ELR (cell line): ENCODE measurements at places on chromosomes 12 and 14.

DNA sequence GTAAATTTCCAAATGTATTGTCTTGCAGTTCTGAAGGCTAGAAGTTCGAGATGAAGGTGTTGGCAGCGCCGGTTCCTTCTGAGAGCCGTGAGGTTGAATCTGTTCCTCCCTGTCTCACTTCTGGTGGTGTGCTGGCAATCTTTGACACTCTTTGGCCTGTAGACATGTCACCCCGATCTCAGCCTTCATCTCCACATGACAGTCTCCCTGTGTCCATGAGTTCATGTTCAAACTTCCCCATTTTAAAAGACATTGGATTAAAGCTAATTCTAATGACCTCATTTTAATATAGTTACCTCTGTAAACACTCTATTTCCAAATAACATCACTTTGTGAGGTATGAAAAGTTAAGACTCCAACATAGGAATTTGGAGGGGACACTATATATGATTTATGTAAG, 4.1 kb upstream of the RBM19 start:
- no peak for DNase-seq

GRCh38 chr14:21317398-21317797, 37.5 kb downstream of the RPGRIP1 start:
- no peak for DNase-seq

- peak; percentile 55 for DNase-seq
Observed at GRCh38 chr14:72549026-72549425, 344.9 kb downstream of the DPF3 start.

DNA sequence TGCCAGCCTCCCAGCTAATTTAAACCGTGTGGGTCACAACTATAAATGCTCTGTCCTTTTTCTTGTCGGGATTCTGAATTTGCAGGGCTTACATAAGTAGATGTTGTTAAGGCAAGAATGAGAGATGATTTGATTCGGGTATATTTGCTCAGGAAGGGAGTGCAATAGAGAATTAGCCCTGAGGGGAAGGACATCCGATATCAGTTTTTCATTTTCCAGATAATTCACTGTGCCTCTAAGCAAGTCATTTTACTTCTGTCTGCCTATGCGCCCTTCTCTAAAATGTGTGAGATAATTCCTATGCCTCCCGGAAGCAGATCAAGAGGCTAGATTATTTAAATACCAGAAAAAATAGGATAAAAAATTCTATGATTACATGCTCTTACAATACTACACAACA, 300.5 kb downstream of the RMST start:
- no peak for DNase-seq

GRCh38 chr12:54649825-54650224, 1.7 kb upstream of the DCD start:
- no peak for DNase-seq

GRCh38 chr14:51283402-51284085, 43.5 kb downstream of the TMX1 start:
- DNase-seq, result peak; percentile 96

DNA sequence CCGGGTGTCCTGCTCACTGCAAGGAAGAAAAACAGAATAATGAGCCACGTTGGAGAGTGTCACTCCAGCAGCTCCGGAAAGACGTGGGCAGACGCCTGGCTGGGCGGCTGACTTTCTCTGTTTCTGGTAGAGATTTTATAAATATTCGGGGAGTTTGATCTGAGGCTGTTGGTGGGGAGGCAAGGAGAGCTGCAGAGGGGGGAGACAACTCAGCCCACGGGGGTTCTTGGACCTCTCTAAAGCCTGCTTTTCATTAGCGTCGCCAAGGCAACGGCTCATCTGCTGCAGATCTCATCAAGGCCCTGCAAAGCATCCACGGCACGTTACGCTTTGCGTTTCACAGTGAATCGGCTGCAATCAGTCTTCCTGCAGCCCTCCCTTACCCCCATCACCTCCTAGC, 207.2 kb downstream of the ZFP36L1 start:
- no peak for DNase-seq

- peak; percentile 96 for DNase-seq
Observed at GRCh38 chr12:58067610-58068387, 126.4 kb downstream of the ATP23 start.

DNA sequence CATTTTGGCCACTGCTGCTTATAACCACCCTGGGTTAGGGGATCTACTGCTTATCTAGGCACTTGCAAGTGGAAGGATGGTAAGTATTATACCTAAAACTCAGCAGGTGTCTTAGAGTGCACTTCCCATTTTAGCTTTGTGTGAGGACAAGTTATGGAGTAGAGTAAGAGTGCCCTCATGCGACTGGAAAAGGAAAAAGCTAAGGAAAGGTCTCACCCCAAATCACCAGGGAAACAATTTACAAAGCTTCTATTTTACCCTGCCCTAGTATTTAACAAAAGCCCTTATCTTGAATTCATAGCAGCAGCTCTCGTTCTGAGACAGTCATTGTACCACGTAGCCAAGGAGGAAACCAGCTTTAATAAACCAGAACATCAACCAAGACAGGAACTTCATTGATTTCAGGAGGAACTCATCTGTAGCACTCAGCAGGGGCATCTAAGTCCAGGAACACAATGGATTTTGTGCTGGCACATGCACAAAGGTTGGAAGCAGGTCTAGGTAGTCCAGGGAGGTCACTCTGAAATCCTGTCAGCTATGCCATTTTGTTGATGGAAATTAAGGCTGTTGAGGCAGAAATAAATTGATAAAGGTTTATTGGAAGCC, 2.9 kb downstream of the RDH12 start:
- DNase-seq, result peak; percentile 71

- peak; percentile 76 for DNase-seq
Observed at GRCh38 chr12:89494411-89495231, 30.0 kb downstream of the GALNT4 start.

DNA sequence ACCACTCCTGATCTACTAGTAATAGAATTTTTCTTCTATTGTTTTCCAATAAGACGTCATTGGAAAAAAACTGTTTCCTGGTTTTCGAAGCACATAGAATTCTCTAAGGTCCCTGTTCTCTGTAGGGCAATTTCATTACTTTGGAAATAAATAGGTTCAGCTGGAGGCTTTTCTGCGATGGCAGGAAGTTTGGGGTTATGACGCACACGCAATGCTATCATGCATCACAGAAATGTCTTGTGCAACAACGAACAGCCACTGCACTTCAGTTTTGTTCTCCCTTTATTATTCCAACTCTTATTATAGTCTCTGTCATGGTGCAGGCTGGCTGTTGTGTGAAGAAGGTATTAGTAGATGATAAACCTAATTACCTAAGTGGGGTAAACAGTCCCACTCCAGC, 59.0 kb downstream of the KCNK10 start:
- DNase-seq, result no peak

- DNase-seq, result no peak
Observed at GRCh38 chr12:43316520-43316919, 235.5 kb downstream of the ADAMTS20 start.

- no peak for DNase-seq
Observed at GRCh38 chr14:21494902-21495762, 16.0 kb downstream of the METTL3 start.

- no peak for DNase-seq
Observed at GRCh38 chr14:25150401-25150800, 100.5 kb upstream of the STXBP6 start.

DNA sequence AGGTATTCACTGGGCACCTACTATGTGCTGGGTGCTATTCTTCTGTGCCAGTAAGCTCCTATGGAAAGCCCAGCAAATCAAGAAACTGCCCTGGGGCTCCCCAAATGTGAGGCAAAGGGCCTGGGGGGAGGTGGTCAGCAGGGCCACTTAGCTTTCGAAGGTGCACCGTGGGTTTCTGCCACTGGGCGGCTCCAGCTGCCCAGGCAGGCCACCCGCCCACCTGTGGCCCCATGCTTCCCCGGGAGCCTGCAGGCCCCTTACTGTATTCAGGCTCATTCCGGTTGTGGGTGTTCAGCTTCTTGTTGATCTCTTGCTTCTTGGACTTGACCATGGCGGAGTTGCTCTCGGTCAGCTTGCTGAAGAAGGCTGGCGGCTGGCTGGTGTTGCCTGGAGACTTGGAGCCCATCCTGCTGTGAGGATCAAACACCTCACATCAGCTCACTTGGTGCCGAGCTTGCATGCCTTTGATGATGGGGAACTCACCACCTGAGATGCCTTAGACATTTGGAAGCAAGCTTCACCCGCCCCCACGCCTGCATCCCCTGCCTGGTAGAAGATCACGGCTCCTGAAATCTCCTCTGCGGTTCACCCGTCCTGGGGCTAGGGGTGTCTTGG, 37.3 kb downstream of the RFLNA start:
- peak; percentile 36 for DNase-seq

DNA sequence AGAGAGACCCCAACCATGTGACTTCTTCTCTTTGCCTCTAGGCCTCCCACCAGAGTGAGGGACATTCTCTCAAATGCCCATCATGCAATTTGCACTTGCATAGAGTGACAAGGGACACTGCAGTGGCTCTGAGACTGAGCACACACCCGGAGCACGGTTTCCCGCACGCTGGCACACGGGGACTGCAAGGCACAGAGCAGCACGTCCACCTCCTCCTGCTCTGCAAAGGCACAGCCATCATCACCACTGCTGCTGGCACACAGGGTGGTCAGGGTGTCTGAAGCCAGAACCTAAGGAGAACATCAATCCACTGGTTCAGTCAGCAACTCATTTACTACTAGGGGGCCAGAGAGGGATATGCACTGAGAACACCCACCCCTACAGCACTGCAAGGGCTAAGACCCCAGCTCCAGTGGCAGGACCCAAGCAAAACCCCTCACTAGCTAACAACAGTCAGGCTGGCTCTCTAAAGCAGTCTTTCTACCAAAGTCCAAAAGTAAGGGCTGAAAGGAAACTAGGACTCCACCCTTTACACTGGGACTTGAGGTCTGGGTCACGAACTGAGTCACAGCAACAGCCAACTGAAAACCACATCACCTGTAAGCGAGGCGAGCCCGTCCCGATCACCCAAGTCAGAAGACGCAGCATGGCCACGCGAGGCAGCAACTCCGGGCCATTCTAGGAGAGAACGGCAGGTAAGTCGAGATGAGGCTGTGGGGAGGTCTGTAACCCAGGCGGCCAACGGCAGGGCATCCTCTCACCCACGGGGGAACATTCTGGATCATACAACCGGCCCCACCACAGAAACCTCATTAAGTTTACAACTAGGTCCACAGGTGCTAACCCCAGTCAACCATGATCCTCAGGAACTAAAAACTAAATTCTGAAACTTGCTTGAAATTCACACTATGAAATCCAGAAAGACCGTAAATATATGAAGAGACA, 37.9 kb downstream of the GCN1 start:
- DNase-seq, result no peak

- DNase-seq, result no peak
Observed at GRCh38 chr12:109358154-109358869, 10.6 kb downstream of the MYO1H start.

GRCh38 chr12:39300799-39301198, 142.1 kb downstream of the KIF21A start:
- DNase-seq, result no peak

GRCh38 chr12:56804169-56804568, 41.0 kb downstream of the HSD17B6 start:
- DNase-seq, result no peak

- no peak for DNase-seq
Observed at GRCh38 chr14:24329736-24330135, 5.1 kb downstream of the ADCY4 start.

GRCh38 chr12:89235189-89235993, 116.9 kb downstream of the DUSP6 start:
- no peak for DNase-seq

- DNase-seq, result no peak
Observed at GRCh38 chr14:52874389-52874788, 76.5 kb downstream of the FERMT2 start.

DNA sequence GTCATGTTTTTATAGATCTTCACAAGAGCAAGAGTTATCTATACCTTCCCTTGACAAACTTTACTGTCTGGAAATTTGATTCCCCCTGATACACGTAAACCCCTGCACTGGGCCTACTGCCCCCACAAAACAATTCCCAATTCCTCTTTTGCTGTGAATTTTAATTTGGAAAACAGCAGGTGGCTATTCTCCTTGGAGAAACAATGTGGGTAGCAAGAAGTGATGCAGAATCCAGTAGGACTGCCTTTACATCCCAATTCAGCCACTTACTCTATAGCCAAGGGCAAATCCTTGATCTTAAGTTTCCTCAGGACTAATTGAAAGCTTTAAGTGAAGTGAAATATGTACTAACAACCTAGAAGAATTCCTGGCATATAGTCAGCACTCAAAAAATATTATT, 129.3 kb downstream of the ACSS3 start:
- no peak for DNase-seq

DNA sequence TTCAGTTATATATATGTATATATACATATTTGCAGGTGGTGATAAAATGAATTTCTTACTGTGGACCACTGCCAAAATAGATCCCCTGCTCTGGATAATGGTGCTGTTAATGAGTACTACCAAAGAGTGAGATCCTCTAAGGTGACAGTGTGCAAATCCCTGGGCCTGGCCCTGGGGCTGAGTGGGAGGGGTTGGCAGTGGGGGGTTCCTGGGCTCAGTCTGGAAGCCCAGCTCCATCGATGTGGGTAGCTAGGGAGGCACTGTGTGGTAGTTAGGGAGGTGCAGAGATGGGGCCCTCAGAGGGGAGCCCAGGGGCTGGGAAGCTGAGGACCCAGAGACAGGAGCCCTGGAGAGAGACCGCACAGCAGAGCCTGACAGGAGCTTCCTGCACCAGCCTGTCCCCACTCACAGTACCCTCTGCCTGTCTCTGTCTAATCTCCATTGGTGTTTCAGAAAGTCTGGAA, 9.1 kb downstream of the KRT8 start:
- no peak for DNase-seq

DNA sequence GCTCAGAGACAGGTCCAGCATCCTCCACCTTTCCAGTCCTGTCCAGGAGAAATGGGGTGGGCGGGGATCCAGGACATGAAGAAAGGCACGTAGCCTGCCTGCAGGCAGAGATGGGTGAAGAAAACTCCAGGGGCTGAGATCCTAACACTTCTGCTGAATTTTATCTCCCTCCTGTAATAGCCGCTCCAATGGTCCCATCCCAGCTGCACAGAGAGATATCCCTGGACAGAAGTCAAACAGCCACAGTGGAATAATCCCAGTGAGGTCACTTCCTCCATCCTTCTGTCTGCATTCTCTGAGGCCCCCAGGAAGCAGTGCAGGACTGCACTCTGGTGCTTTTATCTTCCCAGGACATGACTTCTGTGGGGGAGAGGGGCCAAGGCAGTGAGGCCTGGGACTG, 26.3 kb downstream of the KRT18 start:
- peak; percentile 56 for DNase-seq

GRCh38 chr12:2998789-2999264, 39.6 kb downstream of the TEAD4 start:
- DNase-seq, result peak; percentile 80

- no peak for DNase-seq
Observed at GRCh38 chr12:83052890-83053541, 366.3 kb downstream of the TMTC2 start.

GRCh38 chr12:11652351-11653040, 3.0 kb downstream of the ETV6 start:
- peak; percentile 83 for DNase-seq

DNA sequence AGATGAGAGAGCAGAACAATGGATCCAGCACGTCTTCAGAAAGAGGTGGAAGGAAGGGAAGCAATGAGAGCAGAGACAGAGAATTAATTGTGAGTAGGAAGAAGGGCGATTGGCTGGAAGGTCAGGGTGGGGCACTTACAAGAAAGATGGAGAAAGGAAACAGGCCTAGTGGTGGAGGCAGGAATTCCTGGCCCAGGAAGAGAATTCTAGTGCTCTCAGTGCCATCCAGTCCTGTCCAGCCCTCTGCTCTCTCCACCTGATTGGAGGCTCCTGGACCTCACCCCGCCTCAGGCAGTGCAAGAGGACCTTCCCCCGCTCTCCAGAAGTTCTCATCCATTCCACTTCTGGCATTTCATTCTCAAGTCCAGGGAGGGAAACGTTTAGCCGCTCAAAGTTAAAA, 43.0 kb downstream of the NGB start:
- DNase-seq, result no peak
